ENCODE measurements at places on chromosomes 5 and 9.

DNA sequence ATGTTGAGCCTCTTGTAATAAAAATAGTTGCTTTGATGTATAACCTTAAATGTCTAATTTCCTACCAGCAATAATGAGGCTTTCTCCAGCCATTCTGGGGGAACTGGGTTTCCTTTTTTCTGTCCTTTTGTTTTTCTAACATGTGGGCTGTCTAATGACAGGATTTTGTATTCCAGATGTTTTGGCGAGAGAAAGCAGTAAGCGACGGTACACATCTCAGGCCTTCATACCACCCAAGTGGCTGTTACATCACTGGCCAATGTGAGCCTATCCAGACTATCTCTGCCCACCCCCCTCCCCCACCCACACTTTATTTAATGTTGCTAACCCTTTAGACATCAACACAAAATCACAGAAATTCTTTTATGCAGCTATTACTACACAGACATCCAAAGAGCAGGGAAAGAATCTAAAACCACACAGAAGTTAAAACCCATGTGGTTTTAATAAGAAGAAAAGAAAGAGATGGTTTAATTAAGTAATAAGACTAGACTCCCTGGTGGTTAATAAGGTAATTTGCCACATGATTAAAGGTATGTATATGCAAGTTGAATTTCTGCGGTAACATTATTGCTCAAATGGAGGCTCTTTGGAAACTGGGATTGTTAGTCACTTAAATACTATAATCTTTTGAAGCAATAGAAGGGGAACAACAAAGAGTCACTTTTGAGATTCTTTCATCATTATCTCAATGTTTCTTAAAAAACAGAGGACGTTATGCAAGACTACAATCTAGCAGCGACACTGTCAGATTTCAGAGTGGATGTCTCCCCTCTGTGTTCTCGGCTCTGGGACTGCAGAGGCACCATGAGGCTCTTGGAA lies 365.1 kb downstream of the ENC1 start:
- no peak for DNase-seq

- DNase-seq: peak; percentile 76
These were observed 15.1 kb downstream of the GPSM1 start for GRCh38 chr9:136342181-136343120.

DNA sequence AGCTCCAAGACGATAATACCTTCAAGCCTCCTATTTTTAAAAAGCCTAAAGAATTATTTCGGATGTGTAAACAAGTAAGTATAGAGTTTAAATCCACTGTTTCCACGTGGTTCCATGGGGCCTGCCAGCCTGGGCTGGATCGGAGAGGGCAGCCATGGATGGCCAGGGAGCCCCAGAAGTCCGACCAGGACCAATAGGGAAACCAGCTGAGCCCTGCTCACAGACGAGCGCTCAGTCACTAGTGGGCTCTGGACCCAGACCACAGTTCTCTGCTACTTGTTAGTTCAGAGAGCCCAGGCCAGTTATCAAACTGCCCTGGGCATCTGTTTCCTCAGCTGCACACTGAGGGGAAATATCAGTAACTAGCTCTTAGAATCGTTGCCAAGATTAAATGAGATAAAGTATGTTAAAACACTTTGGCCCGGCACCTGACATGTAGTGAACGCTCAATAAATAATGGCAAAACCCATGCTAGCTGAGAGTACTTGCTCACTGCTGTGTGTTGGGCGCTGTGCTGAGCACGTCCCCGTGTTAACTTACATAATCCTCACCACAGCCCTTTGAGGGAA lies 124.8 kb downstream of the RGS3 start:
- DNase-seq: no peak

- no peak for DNase-seq
These were observed 134.4 kb downstream of the FGF1 start for GRCh38 chr5:142551338-142552067.

DNA sequence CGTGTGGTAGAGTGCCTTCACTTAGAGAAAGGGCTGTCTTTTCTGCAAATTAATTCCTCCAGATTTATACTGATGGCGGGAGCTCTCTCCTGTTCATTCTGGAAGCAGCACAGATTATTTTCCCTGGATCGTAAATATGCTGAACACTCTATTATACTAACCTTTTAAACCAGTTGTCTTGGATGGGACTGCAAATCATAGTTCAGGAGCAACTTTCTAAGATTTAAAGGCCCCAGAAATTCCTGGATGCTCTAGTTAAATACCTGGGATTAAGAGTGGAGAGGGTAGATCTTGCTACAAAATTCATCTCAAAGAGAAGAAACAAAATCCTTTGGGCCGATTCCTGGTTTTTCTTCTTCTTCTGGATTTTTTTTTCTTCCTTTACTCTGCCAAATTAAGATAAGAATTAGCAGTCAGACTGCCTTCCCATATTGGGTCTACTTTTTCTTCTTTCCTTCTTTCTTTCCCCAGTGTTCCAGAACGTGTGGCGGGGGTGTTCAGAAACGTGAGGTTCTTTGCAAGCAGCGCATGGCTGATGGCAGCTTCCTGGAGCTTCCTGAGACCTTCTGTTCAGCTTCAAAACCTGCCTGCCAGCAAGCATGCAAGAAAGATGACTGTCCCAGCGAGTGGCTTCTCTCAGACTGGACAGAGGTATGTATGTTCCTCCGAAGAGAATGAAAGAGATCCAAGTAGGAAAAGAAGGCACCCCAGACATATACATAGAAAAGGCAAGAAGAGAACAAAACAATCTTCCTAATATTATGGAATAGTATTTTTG lies 262.7 kb downstream of the SAXO1 start:
- no peak for DNase-seq

- no peak for DNase-seq
These were observed 104.7 kb downstream of the DROSHA start for GRCh38 chr5:31427013-31427723.

GRCh38 chr9:126705767-126706697 lies 92.3 kb downstream of the LMX1B start:
- peak; percentile 86 for DNase-seq

DNA sequence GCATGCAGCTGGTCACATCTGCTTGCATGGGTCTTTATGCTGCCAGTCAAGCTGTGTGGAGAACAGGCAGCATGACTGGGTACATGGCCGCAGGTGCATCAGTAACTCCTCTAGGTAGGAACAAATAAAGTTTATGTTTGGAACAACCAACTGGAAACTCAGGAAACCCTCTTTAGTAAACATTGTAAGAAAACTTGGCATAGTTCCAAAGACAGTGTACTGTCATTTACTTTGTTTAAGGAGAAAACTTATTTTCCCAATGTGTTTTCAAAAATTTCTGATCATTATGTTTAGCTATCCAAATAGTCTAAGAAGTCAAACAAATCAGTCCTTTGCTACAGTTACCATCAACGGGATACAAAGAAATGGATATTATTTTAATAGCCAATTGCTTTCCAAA lies 386.0 kb downstream of the CHSY3 start:
- no peak for DNase-seq

GRCh38 chr9:14369011-14369410 lies 55.1 kb upstream of the NFIB start:
- DNase-seq: no peak

GRCh38 chr5:169637085-169637548 lies at the start of gene DOCK2:
Gene DOCK2, plus strand, starts transcription at chr5:169637275. Its CDS starts 52 bp downstream, at chr5:169637327.
- peak; percentile 77 for DNase-seq

DNA sequence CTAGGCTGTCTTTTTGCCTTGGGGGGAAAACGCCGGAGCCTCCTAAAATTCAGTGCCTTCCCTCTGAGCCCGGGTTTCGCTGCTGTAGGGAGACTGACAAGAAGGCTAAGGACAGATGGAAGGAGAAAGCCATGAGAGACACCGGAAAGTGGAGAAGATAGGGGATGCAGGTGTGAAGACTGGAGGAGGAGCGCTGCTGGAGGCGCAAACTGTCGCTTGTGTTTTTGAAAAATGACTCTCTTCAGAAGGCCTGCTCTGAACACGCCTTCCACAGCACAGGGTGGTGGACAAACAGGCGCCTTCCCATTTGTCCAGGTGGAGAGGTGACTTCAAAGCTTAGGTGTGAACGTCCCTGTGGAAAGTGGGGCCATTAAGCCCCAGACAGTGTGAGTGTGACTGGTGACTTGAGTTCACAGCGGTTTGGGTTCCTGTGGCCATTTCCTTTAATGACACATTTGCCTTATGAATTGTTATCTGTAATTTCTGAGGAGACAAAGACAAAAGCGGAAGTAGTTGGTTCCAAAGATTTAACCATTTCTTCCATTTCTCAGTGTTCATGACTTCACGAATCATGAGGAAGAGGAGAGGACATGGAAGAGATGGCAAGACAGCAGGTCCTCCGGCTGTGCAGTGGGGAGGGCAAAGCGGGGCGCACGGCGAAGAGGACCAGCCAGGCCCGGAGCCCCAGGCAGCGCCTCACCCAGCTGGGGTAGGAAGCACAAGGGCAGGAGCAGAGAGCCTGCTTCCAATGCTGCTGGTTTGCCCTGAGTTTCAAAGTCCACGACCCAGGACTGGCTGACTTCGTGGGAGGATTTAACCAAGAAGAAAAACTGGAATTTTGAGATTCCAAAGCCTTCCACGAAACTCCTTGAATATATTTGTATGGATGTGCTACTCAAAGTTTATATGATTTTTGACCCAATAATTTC lies 27.8 kb upstream of the SEMA4D start:
- no peak for DNase-seq

DNA sequence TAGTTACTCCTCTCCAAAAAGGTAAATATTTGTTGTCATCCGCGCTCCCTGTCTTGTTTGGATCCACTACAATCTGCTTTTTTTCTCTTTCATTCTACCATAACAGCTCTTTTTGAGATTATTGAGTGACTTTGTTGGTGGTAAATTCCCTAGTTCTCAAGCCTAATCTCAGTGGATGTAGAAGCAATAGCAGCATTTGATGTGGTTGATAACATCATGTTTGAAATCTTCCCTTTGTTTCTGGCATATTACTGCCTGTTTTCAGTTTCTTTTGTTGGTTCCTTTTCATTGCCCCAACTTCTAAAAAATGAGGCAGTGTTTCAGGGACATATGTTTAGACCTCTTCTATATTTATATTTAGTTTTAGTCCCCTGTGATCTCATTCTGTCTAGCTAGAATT lies 8.9 kb downstream of the CDC42SE2 start:
- no peak for DNase-seq

- no peak for DNase-seq
These were observed 1.4 kb downstream of the UBAC1 start for GRCh38 chr9:135959814-135960213.

GRCh38 chr9:81303658-81304057 lies 385.7 kb downstream of the TLE1 start:
- DNase-seq: no peak

- DNase-seq: no peak
These were observed 3.0 kb upstream of the CD274 start for GRCh38 chr9:5447337-5447736.

GRCh38 chr5:111583758-111584203 lies 71.4 kb upstream of the STARD4 start:
- no peak for DNase-seq

DNA sequence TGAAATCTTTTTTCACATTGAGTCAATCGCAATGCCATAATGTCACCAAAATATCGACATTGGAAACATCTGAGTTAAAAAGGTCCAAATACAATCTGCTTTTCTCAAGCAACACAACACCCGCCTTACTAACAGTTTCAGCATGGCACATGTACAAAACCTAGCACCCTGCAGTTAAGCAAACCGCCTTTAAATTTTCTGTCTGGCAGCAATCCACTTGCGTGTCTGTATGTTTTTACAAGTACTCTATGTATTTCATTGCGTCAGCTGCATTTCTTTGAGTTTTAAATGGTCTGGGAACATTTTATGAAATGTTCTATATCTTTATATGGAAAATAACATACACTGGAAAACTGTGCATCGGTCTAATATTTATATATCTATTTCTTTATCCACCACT lies 134.6 kb downstream of the DENND1A start:
- DNase-seq: no peak
